ENCODE measurements at places on chromosomes 5 and 9.

DNA sequence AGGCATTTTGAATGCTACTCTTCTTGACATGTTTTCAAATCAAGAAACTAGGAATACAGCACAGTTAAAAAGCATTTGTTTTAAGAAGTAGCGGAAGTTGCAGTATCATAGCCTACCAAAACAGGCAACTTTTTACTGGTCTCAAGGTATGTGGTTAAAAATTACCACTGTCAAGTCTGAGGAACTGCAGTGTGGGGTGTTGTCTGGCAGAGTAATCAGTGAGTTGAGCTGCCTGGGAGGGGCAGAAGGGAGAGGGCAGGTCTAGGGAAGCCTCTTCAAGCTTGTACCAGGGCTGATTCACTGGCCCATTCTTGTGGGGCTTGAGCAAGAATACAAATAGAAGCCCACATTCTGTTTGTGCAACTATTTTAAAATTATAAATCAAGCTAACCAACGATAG lies 42.4 kb upstream of the SV2C start:
- DNase-seq = no peak

DNA sequence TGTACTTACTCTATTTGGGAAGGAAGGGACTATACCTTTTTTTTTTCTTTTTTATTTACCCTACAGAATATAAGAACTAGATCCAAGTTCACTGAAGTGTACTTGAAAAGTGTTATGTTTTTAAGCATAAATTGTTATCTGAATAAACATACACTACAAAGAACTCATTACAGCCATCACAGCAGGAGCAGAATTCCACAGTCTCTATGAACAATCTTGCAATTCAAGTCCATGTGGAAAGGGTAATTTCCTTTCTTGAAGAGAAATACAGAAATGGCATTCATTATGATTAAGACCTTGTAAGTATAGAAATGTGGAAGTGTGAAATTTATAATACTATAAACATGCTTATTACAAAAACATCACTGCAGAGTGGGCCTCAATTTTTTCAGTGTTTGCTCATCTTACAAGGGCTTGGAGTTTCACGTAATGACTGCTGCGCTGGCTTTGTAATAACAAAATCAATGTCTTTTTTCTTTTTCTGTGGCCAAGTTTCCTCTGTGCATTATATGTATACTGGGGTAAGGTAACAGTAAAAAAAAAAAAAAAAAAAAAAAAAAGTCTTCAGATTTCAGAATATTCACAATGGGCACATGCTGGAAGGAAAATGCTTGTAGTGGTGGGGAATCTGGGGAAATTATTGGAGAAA lies 77.0 kb upstream of the GNA14 start:
- no peak for DNase-seq

- no peak for DNase-seq
Observed at GRCh38 chr9:21862871-21863270, 60.4 kb downstream of the MTAP start.

GRCh38 chr9:123643518-123643917 lies 286.4 kb downstream of the DENND1A start:
- DNase-seq = no peak

- no peak for DNase-seq
Observed at GRCh38 chr9:130276955-130277354, 11.4 kb downstream of the HMCN2 start.

- DNase-seq = no peak
Observed at GRCh38 chr5:134226441-134227192, 744 bp upstream of the PPP2CA start.

DNA sequence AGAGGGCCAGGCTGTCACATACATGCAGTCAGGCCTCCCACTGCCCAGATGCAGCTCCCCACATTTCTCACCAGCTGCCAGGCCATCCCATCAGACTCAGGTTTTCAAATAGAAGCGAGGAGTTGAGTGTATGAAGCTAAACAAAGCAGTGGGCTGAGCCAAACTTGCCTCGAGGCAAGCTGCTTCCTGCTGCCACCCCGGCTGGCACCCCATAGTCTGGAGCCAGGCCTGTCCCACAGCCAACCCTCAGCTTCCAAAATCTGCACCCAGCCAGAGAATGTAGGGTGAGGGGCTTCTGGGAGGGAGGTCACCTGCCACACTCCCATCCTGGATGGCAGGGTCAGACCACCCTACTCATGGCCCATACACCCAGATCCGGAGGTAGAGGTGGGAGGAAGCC lies 22.3 kb upstream of the ALDH1B1 start:
- DNase-seq = no peak

DNA sequence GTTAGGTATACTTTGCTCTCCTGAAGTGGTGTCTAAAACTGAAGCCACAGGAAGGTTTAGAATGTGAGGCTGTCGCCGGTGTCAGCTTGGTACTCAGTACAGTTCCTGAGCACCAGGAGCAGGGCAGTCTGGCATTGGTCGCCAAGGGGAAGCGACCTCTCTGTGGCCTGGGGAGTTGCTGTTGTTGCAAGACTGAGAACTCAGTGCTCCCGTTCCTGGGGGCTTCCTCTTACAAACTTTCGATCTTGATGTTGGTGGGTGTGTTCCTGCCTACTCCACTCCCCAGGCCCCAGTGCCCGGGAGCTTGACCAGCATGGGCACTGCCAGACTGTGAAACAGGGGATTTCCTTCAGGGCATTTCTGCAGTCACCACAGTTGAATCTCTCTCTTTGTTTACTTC lies 52.4 kb upstream of the PPARGC1B start:
- no peak for DNase-seq

GRCh38 chr9:82601293-82601771 lies 461.6 kb downstream of the RASEF start:
- no peak for DNase-seq

GRCh38 chr5:64742411-64742810 lies 26.1 kb downstream of the SREK1IP1 start:
- no peak for DNase-seq

All from cerebellar nuclear complex (tissue), 1 donor.